ENCODE measurements at places on chromosomes 7 and 10.
A peak's percentile ranks its signal among the peaks of the same experiment; 100 is the strongest.

DNA sequence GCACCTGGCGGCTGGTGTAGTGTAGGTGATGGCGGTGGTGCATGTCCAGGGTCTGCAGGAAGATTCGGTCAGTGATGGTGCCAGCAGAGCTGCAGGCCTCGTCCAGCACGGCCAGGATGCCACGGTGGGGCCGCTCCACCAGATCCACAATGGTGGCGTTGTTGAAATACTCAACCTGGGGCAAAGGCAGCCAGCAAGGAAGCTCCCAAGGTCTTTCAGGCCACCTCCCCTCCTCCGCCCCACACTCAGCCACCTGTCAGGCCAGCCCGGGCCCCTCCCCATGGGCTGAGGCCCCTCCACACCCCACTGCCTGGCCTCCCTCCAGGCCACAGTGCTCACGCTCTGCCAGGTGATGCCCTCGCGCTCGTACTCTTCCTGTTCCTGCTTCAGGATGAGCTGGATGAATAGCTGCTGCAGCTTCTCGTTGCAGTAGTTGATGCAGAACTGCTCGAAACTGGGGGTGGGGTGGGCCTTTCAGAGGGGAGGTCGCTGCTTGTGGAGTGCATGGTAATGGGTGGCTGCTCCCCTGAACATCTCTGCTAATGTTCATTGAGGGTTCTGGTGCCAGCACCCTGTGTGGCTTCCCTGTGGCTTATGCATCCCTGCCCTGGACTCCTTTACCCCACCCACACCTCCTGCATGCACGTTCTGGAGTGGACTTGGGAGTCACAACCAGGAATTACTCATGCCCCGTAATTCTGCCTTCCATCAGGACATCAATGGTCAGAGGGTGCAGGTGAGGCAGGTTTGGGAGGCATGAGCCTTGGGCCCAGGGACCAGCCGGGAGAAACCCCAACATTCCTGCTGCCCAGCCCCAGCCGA is 8.9 kb downstream of the MYO1G start:
- no peak for DNase-seq

DNA sequence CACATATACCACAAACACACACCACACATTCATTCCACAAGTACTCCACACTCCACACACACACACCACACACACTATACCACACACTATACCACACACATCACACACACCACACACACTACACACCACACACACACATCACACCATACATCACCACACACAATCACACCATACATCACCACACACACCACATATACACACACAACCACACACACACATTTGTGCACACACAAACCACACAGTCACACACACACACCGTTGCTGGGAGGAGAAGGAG is 112.8 kb downstream of the PTPN20 start:
- DNase-seq = peak; percentile 0

- no peak for DNase-seq
These were observed 21.3 kb downstream of the CFAP46 start for GRCh38 chr10:132921086-132921485.

DNA sequence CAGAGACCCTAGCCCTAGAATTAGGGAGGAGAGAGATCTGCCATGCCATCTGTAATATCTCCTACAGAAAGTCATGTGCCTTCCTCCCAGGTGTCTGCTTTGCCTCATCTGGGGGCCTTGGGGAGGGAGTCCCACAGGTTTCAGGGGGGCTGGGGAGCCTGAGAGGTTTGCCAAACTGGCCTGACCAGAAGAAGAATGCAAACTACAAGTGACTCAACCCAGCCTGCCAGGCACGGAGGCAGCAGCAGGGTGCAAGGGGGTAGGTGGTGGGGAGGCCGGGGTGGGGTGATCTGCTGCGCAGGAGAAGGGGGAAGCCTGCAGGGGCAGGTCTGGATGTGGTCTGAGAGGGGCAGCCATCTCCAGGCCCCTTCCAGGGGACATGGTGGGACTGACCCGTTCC is 9.6 kb upstream of the TRIM8 start:
- no peak for DNase-seq

DNA sequence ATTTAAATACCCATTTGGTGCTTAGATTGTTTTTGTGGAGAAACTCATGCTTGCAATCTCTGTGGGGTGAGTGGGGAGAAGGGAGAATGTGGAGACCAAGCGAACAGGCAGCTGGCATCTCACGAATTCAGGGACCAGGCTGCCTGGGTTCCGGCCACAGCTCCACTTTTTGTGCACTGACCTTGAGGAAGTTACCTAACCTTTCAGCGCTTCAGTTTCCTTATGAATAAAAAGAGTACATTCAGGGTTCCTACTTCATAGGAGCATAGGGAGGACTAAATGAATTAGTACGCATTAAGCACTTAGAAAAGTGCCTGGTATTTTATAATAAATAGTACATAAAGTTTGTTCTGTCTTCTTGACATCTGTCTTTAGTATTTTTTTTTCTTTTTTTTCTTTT is 72.5 kb downstream of the PRTFDC1 start:
- no peak for DNase-seq

DNA sequence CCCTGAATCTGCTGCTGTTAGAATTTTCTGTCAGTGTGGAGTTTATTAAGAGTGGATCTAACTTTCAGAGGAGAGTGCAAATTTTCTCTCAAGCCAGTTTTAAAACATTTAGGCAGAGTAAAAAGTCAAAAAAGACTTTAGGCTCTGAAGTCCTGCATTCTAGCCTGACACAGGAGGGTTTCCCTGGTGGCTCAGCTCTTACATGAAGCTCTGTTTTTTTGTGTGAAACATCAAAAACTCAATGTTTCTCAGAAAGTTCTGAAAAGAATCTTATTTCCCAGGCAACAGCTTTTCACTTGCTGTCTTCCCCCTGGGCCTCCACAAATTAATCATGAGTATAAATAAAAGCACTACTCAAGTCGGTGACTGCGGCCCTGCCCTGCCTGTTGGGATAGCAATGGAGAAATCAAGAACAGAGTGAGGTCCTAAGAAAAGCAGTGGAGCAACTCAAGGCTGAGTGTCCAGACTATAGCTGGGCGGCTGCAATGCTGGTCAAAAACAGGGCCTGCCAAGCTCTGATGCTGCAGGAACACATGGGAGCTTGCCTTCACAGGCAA is 22.3 kb upstream of the WDR11 start:
- no peak for DNase-seq

GRCh38 chr10:108436096-108436495 is 1271.6 kb upstream of the SORCS1 start:
- no peak for DNase-seq

DNA sequence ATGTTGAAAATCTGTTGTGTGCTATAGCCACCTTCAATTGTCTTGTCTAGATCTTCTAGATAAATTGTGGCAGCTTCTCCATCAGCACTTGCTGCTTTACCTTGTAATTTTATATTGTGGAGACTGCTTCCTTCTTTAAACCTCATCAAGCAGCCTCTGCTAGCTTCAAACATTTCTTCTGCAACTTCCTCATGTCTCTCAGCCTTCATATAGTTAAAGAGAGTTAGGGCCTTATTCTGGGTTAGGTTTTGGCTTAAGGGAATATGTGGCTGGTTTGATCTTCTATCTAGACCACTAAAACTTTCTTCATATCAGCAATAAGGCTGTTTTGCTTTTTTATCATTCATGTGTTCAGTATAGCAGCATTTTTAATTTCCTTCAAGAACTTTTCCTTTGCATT is 128.2 kb downstream of the ADAM22 start:
- no peak for DNase-seq

GRCh38 chr7:21149809-21150208 is 278.1 kb upstream of the SP4 start:
- DNase-seq = no peak

GRCh38 chr7:85469446-85470010 is 282.7 kb upstream of the SEMA3D start:
- no peak for DNase-seq

DNA sequence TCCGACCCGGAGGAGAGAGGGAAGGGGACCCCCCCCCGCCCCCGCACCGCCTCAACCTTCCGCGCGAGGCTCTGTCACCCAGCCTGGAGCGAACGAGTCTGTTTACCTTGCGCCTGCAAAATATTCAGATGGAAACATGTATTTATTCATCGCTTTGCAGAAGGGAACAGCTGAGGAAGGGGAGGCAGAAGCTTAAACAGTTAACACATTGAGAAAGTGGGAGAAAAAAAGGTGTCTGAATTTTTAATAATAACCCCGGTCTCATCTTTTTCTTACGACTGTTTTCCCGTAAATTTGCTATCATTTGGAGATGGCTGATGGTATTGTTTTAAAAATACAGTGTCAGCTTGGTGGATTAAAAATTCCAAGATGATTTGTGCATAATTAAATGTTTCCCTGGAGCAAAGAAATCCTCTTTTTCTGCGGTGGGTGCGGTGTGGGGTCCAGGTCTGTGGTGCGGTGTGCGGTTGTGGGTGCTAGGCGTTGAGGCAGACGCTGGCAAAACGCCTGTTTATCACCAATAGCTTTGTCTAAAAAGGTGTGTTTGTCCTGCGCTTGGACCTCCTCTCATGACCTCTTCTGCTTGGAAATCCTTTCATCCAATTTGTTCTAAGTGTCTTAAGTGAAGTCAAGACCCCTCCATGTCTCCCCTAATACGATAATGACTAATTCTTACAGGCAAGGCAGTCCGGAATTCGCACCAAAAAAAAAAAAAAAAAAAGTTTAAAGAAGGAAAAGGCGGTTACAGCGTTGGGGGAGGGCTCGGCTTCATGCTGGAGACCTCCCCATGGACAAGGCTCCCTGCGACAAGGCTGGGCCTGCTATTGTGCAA is 1.6 kb downstream of the UNCX start:
- no peak for DNase-seq

- no peak for DNase-seq
These were observed 101.6 kb downstream of the XPNPEP1 start for GRCh38 chr10:109821672-109822071.

DNA sequence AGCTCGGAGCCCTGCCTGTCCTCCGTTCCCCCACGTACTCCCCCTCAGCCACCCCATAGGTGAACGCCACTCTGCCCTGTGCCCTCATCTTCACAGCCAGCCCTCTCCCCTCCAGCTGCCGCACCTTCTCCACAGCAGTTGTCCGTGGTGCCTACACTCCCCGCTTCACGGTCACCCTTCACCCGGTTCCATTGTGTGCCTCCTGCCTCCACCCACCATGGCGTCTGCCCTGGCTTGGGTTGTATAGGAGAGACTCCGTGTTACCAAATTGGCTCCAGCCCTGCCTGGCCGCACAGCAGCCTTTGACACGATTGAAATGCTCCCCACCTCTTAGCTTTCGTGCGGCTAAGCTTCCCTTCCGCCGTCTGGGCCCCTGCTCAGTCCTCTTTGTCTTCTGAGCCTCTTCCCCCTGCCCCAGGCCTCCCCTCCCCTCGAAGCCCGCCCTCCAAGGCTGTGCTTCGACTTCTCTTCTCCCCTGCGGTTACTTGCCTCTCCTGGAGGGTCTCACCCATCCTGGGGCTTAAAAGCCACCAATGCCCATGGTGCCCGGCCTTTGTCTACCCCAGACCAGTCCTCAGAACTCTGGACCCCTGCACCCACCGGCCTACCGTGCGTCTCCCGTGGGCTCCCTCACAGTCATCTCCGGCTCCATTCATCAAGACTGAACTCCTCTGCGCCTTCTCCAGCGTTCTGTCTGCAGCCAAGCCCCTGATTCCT is 18.5 kb upstream of the NODAL start:
- DNase-seq = no peak

GRCh38 chr7:151396328-151396970 is 13.4 kb downstream of the WDR86 start:
- no peak for DNase-seq

DNA sequence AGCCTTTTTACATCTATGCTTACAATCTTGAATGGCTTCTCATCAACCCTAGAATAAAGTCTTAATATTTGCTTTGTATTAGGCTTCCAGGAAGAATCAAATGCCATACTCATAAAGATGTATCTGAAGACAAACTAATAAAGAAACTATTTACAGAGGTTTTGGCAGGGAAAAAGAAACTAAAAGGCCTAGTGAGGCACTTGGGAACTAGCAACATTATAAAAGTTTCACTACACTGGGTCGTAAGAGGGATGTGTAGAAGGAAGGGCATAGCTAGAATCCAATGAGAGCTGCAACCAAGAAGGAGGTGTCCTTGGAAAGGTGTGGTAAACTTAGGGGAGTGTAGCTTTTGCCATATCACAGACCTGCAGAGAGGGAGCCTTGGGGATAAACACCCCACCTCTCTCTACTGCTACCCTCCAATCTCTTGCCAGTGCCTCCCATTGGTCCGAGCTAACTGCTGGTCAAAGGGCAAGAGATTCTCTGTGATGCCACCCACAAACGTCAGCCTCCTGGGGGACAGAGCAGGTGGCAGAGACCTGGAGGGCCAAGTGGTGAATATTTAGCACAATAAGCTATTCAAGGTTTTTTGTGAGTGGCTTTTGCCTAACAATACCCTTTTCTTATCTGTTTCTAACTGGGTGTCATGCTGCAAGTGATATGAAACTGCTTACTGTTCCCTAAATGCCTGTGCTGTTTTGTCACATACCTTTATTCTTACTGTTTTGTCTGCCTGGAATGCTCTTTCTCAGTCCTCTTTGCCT is 60.7 kb downstream of the CPED1 start:
- DNase-seq = no peak

DNA sequence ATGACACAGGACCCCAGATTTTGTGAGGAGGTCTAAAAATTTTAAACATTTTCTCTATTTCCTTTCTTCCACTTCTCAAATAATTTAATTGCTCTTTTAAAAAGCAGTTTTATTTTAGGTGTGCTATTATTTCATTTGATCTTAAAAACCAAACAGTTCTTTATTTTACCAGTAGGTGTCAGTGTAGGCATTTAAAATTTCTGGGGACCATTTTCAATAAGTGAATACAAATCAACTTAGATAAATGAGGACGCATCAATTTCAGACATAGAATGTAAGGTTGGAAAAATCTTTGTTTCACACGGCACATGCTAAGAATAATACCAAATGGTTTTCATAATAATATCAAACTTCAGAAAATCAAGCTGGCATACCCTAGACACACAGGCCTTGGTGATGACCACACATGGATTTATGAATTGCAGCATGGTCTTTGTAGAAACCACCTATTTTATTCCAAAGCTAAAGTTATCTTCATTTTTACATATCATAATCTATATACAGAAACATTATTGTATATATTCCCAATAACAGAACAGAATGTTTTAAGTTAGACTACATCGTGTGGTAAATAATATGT is 127.6 kb upstream of the SLC26A5 start:
- DNase-seq = no peak

GRCh38 chr10:15433850-15434537 is 62.9 kb upstream of the FAM171A1 start:
- peak; percentile 45 for DNase-seq

- DNase-seq = no peak
These were observed 91.3 kb upstream of the ANK3 start for GRCh38 chr10:60480865-60481563.

DNA sequence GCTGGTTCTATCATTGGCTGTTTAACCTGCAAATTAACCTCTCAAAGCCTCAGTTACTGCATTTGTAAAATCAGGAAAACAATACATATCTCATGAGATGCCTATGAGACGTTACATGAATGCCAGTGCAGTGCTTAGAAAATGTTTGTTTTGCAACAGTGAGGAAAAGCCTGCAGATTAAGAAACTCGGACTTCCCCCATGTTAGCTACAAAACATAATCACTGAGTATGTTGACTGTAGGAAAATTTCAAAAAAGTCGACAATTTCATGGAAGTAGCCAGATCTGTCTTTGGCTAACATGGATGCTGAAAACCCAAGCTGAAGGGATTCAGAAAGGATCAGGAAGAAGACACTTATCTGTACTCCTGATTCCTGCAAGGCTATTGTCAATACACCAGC is 121.4 kb downstream of the TRIL start:
- no peak for DNase-seq

GRCh38 chr10:124717911-124718741 is 26.1 kb downstream of the FAM53B start:
- peak; percentile 85 for DNase-seq

Data from stimulated activated CD4-positive, alpha-beta T cell treated with anti-CD3 and anti-CD28 coated beads, Interleukin-4, amount 100 ng/mL, for 24 hours (primary cell).